Activated CD8-positive, alpha-beta memory T cell treated with anti-CD3 and anti-CD28 coated beads, Interleukin-2, amount 50 U/mL, for 4 hours (primary cell): ENCODE measurements at places on chromosomes 12 and 14.
A peak's percentile ranks its signal among the peaks of the same experiment; 100 is the strongest.

GRCh38 chr14:78316786-78317185, 146.6 kb downstream of the NRXN3 start:
- DNase-seq = no peak

GRCh38 chr14:100640471-100641273, 53.5 kb upstream of the BEGAIN start:
- DNase-seq = peak; percentile 57

GRCh38 chr12:69623970-69624369, 13.3 kb upstream of the LRRC10 start:
- DNase-seq = no peak

DNA sequence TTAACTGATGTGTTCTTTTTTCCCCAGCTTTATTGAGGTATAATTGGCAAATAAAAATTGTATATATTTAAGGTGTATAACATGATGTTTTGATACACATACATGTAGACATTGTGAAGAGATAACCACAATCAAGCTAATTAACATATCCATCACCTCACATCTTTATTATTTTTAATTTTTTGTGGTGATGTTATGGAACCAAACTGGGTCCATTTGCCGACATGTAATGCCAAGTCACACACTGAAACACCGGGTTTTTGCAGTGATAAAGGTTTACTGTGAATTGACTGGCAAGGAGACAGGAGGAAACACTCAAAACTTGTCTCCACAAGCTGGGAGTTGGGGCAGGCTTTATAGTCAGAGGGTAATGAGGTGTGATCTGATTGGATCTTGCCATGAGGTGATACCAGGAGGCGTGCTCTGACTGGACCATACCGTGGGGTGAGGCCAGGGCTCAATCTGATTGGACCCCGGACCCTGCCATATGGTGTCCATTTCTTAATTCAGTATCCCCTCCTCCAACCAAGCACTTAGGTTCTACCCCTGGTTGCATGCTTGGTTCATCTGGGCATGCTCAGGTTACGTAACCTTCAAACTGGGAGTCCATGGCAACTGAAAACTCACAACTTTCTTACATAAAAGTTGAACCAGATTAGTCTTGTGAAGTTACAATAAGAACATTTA, 11.8 kb upstream of the WSCD2 start:
- DNase-seq = no peak

- DNase-seq = no peak
These were observed 179.8 kb upstream of the GZMB start for GRCh38 chr14:24813819-24814259.

DNA sequence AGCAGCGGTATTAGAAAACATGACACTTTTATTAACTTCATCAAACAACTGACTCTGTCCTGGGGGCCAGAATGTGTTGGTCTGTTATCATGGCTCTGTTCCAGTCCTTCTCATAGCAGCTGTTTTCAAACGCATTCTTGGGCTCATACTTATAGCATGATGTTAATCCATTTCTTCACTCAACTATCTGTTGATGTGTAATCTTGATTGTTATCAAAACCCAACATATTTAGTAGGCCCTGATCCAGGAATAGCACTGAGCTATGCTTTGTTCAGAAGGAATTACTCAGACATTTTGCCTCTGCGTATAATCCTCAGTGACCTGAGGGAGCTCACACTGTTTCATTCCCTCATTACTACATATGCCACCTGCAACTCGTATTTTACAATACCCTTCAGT, 315.9 kb downstream of the BMP4 start:
- no peak for DNase-seq

DNA sequence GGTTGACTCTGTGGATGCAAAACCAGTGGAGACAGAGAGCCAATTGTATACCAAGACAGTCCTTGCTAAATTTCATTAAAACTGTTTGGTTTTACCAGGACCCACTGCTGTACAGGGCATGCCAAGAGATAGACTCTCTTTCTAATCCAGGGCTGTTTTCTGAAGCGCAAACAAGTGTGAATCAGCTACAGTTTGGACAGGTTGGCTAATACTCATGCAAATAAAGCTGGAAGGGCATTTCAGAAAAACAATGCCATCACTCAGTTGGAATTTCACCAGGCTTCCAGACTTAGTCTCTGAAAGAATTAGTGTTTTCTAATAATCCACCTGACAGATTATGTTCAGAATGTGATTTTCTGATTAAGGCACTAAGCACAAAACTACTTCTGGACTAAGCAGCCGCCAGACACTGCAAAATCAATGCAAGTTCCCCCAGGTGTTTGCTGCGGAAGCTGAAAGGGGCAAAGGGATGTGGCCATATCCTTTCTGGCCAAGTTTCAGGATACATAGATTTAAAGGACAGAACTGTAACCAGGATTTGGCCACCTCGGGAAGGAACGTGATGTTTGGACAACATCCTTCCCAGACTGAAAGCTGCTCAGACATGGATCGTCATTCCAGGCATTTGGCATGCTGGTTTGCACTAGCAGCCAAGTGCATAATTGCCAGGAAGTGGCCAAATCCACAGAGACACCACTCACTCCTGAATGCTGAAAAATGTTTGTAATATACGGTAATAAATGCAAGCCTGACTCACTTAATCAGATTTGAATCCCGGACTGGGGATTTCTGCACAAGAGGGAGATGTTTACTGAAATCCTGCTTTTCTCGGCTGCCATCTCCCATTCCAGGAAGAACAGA, 32.0 kb upstream of the CDKN3 start:
- DNase-seq = no peak
